AG04450 (cell line): ENCODE measurements at places on chromosomes 7 and 10. TPM values are rescaled to one million over a fixed set of nuclear protein-coding genes. Genes with fewer than 3 reads are reported as not detected.
A peak's percentile ranks its signal among the peaks of the same experiment; 100 is the strongest.

DNA sequence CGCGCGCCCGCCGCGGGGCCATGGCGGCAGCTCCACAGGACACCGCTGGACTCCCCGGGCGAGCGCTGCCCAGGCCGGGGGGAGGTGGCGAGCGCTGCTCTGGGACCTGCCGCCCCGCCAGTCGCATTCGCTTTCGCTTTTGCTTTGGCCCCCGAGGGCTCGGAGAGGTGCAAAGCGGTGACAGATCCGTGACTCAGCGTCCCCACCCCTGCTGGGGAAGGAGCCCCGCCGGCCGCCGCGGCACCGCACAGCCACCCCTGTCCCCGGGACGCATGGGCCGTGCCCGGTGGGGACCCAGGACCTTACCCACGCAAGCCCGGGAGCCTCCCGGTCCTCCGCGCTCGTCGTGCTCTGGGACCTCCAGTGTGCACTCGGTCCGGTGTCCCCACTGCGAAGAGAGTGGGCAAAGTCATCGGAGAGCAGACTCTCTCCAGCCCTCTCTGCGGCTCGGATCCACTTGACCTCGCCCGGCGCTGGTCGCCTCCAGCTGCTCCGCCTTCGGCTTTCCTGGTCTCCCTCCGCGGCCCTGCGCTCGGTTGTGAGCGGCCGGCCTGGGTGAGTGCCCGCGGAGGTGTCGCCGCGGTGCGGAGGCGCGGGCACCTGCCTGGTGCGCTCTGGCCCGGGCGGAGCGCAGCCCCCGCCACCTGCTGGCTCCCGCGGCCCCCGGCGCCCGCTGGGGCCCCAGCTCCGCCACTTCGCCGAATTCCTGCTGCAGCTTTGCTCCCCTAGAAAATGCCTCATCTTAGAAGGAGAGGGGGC, at the start of gene IL15RA:
Gene IL15RA (minus strand): TSS at position 73 of the 759 bp plus-strand sequence. CDS start 51 bp downstream, at position 22.
- DNase-seq, result no peak

GRCh38 chr10:53918755-53919154, 882.3 kb downstream of the PCDH15 start:
- no peak for DNase-seq

- no peak for DNase-seq
Observed at GRCh38 chr7:35513828-35514227, 181.1 kb downstream of the HERPUD2 start.

DNA sequence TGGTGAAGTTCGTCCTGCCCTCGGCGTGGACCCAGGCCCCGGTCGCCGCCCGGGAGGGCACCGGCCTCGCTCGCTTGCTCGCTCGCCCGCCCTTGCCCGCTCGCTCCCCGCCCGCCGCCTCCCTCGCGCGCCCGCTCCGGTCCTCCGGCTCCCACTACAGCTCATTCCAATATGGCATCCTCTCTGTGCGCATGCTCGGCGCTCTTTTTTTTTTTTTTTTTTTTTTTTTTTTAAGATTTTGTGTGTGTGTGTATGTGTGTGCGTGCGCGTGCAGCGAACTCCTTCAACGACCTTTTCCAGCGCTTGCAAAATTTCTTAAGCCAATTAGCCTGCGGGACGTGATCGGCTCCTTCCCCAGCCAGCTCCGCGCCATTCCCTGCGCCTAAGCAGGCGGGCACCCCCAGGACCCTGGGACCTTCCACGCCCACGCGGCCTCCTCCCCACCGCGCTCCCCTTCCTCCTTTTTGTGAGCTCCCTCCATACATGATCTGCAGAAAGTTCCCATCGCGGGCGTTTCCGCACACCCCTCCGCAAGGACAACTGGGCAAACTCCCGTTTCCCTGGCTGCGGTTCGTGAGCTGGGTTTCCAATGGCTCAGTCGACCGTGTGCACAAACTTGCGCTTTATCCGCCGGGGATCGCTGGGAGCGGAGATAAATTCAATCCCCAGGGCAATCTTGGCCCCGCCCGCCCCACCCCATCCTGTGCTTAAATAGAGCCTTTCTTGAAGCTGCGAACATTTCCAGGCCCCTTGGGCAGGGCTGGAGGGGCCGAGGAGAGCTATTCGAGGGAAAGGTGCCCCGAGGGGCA, at the start of gene SFMBT2:
Gene SFMBT2 (minus strand): TSS at position 173 of the 809 bp plus-strand sequence. CDS start 29,136 bp downstream, outside the sequence.
- DNase-seq, result peak; percentile 10

DNA sequence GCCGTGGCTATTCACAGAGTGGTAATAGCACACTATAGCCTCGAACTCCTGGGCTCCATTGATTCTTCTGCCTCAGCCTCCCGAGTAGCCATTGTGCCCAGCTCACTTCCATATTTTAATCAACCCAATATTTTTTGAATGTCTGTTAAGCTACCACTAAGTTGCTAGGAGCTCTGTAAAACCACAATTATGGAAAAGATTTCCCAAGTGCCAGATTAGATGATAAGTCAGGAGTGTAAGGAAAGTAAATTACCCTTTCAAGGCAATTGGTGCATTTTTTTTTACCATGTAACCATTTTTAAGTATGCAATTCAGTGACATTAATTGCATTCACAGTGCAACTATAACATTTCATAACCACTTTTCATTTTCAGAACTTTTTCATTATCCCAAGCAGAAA, 87.5 kb upstream of the GATAD1 start:
- DNase-seq, result no peak

The ZNF117 gene
- polyA plus RNA-seq, result 9.4 and 12.9 TPM in 2 replicates

The TDRD1 gene
- not detected in 2 replicates for polyA plus RNA-seq
